ENCODE measurements at places on chromosomes 1 and 21.
A peak's percentile ranks its signal among the peaks of the same experiment; 100 is the strongest.

GRCh38 chr1:10211805-10212410 lies 1.5 kb downstream of the KIF1B start:
- peak; percentile 16 for DNase-seq

DNA sequence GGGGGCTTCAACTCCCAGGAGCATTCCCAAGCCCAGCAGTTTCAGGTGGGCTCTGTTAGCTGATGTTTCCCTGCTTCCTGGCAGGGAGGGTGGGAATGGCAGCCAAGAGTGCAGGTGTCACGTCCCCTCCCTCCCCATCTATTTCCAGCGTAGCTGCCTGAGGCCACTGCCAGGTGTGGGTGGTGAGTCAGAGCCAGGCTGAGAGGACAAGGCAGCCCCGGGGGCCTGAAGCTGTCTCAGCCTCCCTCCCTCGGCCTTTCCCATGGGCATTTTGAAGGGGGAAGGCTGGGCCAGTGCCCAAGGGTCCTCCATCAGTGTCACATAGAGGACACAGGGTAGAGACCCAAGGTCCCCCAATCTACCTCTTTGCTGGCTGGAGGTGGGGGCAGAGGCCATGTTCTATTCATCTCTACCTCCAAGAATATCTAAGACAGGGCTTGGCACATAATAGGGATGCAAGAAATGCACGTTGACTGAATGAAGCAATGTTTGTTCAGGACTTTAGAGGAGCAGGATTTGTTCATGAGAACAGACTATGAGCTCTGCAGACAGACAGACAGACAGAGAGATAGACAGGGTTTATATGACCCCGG lies 34.4 kb upstream of the ID3 start:
- no peak for DNase-seq

GRCh38 chr1:159867664-159868026 lies 5.2 kb upstream of the VSIG8 start:
- DNase-seq, result no peak

DNA sequence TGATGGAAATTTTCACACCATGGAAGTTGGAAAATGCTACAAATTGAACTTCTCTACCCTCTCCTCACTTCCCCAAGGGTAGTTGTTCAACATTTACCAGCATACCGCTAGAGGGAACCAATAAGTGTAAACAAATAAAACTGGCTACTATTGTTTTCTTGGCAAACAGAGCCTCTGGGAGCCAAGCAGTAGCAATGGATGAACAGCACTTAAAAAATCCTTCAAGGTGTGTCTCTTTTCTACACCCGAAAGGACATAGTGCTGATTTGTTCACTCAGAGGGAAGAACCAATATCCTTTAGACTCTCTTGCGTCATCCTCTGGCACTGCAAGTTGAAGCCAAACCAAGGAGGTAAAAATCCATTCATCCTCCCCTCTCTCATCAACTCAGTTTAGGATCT lies 161.5 kb downstream of the TBX15 start:
- DNase-seq, result no peak

- no peak for DNase-seq
Measured at GRCh38 chr1:166693158-166693557, 146.1 kb upstream of the POGK start.

GRCh38 chr1:62337706-62338631 lies 18.7 kb upstream of the KANK4 start:
- no peak for DNase-seq

GRCh38 chr1:89525169-89525855 lies 683 bp downstream of the LRRC8B start:
- no peak for DNase-seq

DNA sequence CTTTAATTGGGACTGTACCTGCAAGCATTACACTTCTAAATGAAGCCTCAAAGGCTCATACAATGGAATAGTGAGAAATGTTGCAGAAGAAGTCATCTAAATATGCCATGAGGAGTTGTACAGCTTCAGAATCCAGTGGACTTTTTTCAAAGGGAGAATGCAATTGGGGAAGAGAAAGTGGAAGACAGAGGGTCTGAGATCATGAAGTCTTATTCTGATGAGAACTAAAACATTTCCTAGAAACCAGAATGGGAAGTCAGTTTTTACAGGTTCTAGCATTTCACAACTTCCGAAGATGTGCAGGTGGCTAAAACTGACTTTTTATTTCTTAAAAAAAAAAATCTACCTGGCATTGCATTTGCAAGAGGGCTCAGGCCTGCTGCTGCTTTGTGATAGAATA lies 424.4 kb upstream of the RUNX1 start:
- no peak for DNase-seq

DNA sequence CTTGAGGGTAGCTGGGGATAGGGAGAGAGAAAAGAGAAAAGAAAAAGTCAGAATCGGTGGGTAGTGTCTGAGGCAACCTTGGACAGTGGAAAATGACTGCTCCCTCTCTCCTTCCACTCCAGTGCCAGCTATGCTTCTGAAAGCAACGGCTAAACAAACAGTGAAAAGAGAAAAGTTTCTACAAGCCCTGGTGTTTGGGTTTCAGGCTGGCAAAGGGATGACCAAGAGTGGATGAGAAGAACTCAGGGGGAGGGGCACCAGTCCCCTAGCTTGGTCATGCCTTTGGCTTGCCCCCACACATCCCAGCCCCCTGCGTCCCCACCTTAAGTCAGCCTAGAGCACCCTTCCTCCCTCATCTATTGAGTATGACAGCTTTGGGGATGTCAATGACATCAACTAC lies 8.6 kb downstream of the IL22RA1 start:
- no peak for DNase-seq

GRCh38 chr1:204928671-204929486 lies 58.2 kb downstream of the NFASC start:
- DNase-seq, result no peak

GRCh38 chr1:10530756-10531495 lies 56.2 kb downstream of the PEX14 start:
- no peak for DNase-seq

DNA sequence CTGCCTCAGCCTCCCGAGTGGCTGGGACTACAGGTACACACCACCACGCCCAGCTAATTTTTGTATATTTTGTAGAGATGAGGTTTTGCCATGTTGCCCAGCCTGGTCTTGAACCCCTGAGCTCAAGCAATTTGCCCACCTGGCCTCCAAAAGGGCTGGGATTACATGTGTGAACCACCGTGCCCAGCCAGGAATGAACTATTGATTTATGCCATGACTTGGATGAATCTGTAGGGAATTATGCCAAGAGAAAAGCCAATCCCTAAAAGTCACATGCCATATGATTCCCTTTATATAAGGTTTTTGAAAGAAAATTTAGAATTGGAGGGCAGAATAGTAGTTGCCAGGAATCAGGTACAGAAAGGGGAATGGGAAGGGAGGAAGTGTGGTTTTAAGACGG lies 19.1 kb upstream of the SLC45A3 start:
- DNase-seq, result no peak

- no peak for DNase-seq
Measured at GRCh38 chr1:4150262-4150661, 250.2 kb upstream of the C1orf174 start.

- DNase-seq, result no peak
Measured at GRCh38 chr1:3305156-3305555, 149.3 kb upstream of the ARHGEF16 start.

DNA sequence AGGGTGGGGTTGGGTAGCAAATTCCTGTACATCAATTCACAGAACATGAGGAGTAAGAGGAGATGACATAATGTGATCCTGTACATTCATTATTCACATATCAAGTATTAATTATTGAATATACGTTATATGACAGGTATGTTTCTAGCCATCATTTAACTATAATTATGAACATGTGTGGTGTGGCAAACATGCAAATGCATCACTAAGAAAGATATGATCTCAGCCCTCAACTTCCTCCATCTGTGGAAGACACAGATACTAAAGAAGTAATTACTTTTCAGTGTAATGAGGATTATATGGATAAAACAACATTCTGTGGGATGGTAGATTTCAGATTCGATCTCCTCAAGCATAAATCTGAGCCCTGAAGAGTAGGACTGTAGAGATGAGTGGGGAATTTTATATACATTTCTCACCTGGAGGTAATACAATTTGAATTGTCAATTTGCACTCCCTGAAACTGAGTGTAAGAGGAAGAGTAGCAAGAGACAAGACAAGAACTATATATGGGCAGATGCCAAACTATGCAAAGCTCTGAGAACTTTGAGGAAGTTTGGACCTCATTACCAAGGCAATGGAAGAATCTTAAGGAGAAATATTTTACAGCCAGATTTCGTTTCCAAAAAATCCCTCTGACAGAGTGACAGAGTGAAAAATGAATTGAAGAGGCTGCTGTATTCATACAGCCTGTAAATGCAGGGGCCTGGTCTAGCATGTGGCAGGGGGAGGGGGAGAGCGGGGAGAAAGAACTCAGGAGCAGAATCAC lies 275.5 kb downstream of the TPR start:
- DNase-seq, result no peak

DNA sequence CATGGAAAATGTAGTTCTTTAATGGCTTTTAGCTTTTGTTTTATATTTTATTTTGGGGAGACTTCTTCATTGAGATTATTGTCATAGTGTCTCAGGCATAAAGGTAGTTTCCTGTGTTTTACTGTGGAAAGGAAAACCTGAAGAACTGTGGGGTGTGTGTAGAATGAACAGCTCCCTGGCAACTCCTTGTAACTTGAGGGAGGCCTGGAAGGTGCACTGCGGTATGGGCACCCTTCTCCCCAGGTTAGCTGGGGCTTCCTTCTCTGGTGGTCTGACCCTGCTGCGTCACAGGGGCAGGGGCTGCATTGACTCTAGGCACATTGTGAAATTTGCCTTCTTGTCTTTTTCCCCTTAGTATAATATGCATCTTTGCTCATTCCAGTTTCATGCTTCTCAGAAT lies 1.7 kb downstream of the ATP1B1 start:
- no peak for DNase-seq

DNA sequence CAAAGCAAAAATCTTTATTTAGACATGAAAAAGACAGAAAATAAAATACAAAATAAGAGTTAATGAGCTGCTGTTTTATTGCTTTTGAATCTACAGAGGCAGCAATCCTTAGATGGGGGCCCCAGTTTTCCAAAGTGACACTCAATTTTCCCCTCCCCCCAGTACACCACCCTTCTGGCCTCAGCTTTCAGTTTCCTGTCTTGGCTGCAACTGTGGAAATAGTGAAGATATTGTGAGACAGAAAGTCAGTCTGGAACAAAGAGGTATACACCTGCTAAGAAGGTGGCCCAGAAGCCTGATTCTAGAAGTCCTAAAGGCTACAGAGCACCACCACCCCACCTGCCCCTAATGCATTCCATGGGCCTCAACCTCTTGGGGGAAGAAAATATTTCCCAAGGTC lies 1.1 kb upstream of the MTMR11 start:
- DNase-seq, result peak; percentile 24

GRCh38 chr1:15684468-15685291 lies 560 bp downstream of the PLEKHM2 start:
- DNase-seq, result peak; percentile 16

GRCh38 chr1:61091455-61091854 lies 9.1 kb downstream of the NFIA start:
- no peak for DNase-seq

DNA sequence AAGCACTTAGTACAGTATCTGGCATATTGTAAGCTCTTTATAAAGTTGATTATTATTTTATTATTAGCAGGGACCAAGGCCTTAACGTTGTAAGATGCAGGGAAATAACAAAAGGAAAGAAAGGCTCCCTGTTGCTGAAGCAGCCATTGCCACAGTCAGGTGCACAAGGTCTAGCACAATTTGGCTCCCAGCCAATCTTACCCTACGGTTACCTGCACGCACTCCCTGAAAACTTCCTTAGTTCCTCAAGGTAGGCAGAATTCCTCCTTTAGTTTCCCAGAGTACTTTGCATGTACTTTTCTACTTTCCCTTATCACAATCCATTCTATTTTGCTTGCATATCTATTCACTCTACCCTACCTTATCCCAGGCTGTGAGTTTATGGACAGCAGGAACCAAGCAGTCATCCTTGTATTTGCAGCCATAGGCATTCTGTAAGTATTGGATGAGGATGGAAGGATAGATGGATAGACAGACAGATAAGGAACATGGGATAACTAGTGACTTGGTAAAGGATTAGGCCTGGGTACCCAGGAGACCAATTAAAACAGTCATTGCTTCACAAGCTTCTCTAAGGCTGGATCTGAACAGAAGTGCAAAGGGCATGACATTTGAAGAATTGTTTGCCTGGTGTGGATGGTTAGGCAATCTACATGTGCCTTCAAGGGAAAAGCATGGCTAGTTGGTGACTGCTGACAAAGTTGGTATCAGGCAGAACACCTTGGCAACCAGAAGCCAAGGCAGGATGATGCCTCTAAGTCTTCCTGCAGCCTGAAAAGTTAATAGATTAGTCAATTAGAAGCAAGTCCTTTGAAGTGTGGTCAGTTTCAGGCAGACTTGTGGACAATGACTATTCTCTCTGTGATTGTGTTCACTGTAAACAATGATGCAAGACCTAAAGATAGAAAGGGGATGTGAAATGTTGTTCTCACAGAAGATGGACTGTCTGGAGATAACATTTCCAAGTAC lies 20.8 kb upstream of the JAK1 start:
- DNase-seq, result no peak

DNA sequence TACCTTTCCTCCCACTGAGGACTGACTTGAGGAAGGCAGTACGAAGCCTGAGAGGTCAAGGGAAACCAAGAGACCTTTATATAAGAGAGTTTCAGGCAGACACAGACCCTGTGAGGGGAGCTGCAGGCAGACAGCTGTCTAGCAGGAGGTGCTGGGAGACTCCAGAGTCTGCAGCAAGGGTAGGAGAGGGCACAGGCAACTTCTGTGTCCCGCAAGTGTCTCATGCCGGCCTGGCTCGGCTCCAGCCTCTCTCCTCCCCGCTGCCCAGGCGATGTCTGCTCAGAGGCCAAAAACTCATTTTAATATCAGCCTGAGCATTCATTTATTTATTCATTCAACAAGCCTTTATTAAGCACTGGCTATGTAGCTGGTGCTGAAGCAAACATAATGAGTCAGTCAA lies 83.0 kb downstream of the KIRREL1 start:
- DNase-seq, result no peak

- no peak for DNase-seq
Measured at GRCh38 chr1:167548059-167548932, 5.3 kb downstream of the CREG1 start.

DNA sequence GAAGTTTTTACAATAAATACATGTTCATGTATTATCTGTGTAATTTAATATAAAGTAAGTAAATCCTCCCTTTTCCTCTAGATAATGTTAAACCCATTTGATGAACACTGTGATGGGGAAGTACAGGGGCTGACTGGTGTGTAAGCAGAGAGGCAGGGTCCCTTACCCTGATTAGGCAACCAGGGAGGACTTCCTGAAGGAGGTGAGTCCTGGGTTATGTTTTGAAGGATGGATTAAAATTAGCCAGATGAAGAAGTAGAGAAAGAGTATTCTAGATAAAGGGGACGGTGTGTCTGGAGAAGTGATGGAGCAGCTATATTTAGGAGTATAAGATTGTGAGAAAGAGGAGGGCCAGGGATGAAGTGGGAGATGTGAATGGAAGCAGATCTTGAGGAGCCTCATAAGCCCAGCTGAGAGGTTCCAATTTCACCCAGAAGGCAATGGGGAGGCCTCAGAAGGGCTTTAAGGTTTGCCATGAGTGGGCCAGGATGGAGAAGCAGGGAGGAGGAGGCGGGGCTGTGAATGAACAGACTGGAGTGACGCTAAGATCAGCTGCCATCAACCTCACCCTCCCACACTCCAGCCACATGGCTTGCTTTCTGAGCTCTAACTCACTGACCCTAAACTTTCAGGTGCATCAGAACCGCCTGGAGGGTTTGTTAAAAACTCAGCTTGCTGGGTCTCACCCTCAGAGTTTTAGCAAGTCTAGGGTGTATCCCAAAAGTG lies 30.9 kb upstream of the ID3 start:
- DNase-seq, result peak; percentile 70

Data from T-helper 2 cell treated with Interferon-gamma antibody and Interleukin-4, amounts not matched to agents 5 μg/mL and 100 μg/mL, for 36 hours (primary cell).